Neural crest cell (in vitro differentiated cells): ENCODE measurements at places on chromosomes 7 and 10. TPM values are rescaled to one million over a fixed set of nuclear protein-coding genes. Genes with fewer than 3 reads are reported as not detected.
A peak's percentile ranks its signal among the peaks of the same experiment; 100 is the strongest.

The MOGAT3 gene
- not detected in 2 replicates for total RNA-seq

The NKX1-2 gene
- not detected in 2 replicates for total RNA-seq

The ITIH2 gene
- total RNA-seq, result not detected in 2 replicates

The ABCF2 gene
- total RNA-seq, result 67.0 and 68.2 TPM in 2 replicates

The DENND2A gene
- total RNA-seq, result 29.8 and 33.7 TPM in 2 replicates

The EBLN1 gene
- not detected in 2 replicates for total RNA-seq

The CARD11 gene
- 0.37 and 0.59 TPM in 2 replicates for total RNA-seq

The NCF1 gene
- total RNA-seq, result not detected in 2 replicates

The ANKRD61 gene
- total RNA-seq, result 0.70 and 0.80 TPM in 2 replicates

The AKR1D1 gene
- total RNA-seq, result not detected in 2 replicates

The CRHR2 gene
- total RNA-seq, result 0.18 TPM in 1 of 2 replicates, not detected in the other

- H3K27me3 ChIP-seq, result no peaks in the 10 kb centered on the region
- no peak overlapping the region for H3K27ac ChIP-seq
- H3K4me1 ChIP-seq, result peaks cover 19% of the 10 kb centered on the region
Measured at GRCh38 chr7:54877683-54878082, 118.7 kb upstream of the SEC61G start.

GRCh38 chr7:38883706-38884105 is 25.3 kb downstream of the VPS41 start:
- no peak overlapping the region for H3K27ac ChIP-seq
- no peak for DNase-seq
- H3K27me3 ChIP-seq, result no peaks in the 10 kb centered on the region
- H3K4me1 ChIP-seq, result peaks cover 18% of the 10 kb centered on the region

GRCh38 chr10:116504786-116505185 is 40.9 kb upstream of the PNLIP start:
- no peaks in the 10 kb centered on the region for H3K36me3 ChIP-seq
- H3K4me3 ChIP-seq, result no peak overlapping the region
- DNase-seq, result no peak
- H3K27ac ChIP-seq, result no peak overlapping the region

DNA sequence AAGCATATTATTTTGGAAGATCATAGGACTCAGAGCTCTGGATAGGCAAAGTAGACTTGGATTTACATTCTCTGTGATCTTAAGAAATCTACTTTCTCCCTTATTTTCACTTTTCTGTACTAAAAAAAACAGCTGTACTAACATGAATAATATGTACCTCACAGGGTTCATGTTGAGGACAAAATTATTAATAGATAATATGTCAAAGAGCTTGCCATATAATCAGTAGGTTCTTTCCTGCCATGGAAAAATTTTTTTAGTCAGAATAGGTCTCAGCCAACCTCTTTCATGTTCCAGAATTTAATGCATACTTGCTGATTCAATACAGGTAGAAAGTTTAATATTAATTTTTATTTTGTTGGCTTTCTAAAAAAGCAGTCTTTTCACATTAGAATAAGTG is 780.3 kb upstream of the C7orf33 start:
- no peak for DNase-seq
- H3K27me3 ChIP-seq, result no peaks in the 10 kb centered on the region
- no peak overlapping the region for H3K27ac ChIP-seq
- H3K36me3 ChIP-seq, result peaks cover 4% of the 10 kb centered on the region
- H3K4me3 ChIP-seq, result no peak overlapping the region

DNA sequence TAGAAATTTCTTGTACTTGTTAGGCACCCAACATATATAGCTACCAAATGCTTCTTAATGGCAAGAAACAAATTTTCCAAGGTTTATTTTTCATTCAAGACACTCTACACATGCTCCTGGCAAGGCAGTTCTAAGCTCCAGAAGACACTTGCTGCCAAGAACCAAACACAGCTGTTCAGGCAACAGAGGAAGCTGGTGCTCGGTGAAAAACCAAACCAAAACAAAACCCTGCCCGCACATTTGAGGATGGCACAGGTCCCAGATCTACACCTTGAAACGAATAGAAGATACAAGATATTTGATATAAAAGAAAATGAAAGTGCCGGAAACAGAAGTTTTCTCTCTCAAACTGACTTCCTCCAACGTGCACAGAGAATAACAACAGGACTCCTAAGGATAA is 4.9 kb upstream of the DNTT start:
- H3K4me3 ChIP-seq, result no peak overlapping the region
- no peak for DNase-seq
- H3K4me1 ChIP-seq, result peaks cover 10% of the 10 kb centered on the region
- no peak overlapping the region for H3K27ac ChIP-seq

DNA sequence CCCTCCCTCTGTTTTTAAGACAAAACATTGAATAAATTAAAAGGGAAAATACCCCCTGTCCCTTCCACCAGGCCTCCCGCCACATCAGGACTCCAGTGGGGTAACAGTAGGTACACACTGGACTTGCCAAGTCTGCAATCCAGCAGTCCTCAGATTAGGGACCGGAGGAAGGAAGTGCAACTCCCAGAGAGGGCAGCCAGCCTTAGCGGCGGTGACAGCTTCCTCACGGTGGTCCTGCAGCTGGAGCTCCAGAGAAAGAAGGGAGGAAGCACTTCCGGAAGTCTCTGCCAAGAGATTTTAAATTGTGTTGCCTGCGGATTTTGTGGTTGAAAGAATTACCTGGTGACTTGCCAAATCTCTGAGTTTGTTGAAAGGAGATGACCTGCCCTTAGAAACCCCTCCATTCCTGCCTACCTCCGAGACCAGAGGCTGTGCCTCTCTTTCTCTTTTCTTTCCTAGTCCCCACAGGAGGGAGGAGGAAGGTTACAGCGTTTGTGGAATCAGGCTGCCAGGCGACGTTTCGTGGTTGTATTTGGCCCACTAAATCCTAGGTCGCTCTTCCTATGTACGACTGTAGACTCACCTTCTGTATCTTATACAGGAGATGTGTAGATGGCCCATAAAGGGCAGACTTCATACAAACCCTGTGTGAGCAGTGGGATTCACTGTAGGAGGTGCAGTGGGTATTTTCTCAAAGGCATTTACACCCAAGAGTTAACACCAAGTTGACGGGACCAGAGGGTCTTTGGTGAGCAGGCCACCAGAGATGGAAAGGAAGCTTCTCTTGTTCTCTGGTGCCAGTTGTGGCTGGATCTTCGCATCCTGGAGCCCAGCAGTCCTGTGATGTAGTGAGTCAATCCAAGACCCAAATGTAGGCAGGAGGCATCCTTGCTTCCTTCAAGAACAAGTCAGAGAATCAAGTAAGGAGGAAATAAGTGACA is 77.9 kb downstream of the INSIG1 start:
- DNase-seq, result no peak
- peaks cover 22% of the 10 kb centered on the region for H3K4me1 ChIP-seq
- peaks cover 2% of the 10 kb centered on the region for H3K36me3 ChIP-seq
- H3K4me3 ChIP-seq, result no peak overlapping the region

GRCh38 chr7:40331915-40332314 is 197.1 kb downstream of the SUGCT start:
- no peak for DNase-seq
- peaks cover 13% of the 10 kb centered on the region for H3K4me1 ChIP-seq
- H3K4me3 ChIP-seq, result no peak overlapping the region

GRCh38 chr10:124250506-124250905 is 157.1 kb upstream of the CHST15 start:
- H3K27ac ChIP-seq, result no peak overlapping the region
- no peaks in the 10 kb centered on the region for H3K36me3 ChIP-seq
- no peaks in the 10 kb centered on the region for H3K27me3 ChIP-seq
- no peak overlapping the region for H3K4me3 ChIP-seq

- no peaks in the 10 kb centered on the region for H3K27me3 ChIP-seq
- H3K36me3 ChIP-seq, result peaks cover 6% of the 10 kb centered on the region
- DNase-seq, result no peak
- no peak overlapping the region for H3K27ac ChIP-seq
- peaks cover 3% of the 10 kb centered on the region for H3K4me1 ChIP-seq
Measured at GRCh38 chr7:16609842-16610450, 35.6 kb downstream of the ANKMY2 start.

GRCh38 chr7:549066-549890 is 29.6 kb upstream of the PDGFA start:
- no peaks in the 10 kb centered on the region for H3K36me3 ChIP-seq
- H3K4me3 ChIP-seq, result no peak overlapping the region
- no peak overlapping the region for H3K27ac ChIP-seq
- no peaks in the 10 kb centered on the region for H3K27me3 ChIP-seq

- H3K27ac ChIP-seq, result no peak overlapping the region
- no peak overlapping the region for H3K4me3 ChIP-seq
- no peaks in the 10 kb centered on the region for H3K4me1 ChIP-seq
- DNase-seq, result no peak
Measured at GRCh38 chr10:128837478-128837877, 629.6 kb upstream of the MGMT start.

DNA sequence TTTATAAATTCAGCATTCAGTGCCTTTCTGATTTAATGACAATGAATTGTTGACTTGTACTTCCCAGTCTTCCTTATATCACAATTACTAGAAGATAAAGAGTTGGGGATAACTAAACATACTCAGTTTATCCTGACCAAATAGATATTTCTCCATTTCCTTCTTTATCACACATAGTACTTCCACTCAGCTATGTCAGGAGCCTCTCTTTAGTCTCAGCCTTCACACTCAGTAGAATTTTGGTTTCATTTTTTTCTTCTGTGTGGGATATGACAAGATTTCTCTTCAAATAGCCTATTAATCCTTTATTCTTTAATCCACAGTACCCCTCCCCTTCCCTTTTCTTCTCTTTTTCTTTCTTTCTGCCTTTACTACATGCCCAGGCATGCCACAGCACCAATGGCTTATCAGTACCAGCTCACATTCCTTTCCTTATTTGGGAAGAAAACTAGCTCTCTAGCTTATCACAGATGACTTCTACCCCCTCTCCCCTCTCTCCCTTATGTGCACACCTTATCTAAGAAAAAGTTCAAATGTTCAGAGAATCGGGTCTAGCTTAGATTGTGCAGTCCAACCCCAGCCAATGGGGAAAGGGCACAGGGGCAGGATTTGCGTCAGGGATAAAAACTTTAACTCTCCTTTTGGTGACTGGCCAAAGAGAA is 109.0 kb downstream of the PHF14 start:
- no peak overlapping the region for H3K4me3 ChIP-seq
- H3K27me3 ChIP-seq, result no peaks in the 10 kb centered on the region
- H3K4me1 ChIP-seq, result peaks cover 8% of the 10 kb centered on the region
- no peak for DNase-seq
- H3K36me3 ChIP-seq, result peaks cover 15% of the 10 kb centered on the region

DNA sequence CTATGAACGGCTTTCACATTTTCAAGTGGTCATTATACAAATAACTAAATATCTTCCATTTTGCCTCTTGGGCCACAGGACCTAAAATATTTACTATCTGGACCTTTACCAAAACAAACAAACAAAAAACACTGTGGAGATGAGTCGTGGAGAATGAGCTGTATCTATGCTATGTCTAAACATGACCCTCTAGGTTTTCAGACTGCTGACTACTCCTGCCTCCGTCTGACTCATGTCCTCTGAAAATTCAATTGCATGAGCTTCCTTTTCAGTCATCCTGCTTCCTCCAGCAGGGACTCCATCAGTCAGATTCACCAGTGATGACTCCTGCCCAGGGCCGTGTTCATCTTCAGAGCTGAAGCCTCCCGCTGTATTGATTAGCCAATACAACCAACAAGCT is 96.8 kb downstream of the COL28A1 start:
- H3K4me1 ChIP-seq, result no peaks in the 10 kb centered on the region
- no peaks in the 10 kb centered on the region for H3K27me3 ChIP-seq
- H3K27ac ChIP-seq, result no peak overlapping the region
- no peaks in the 10 kb centered on the region for H3K36me3 ChIP-seq
- no peak overlapping the region for H3K4me3 ChIP-seq

- DNase-seq, result no peak
- H3K27me3 ChIP-seq, result no peaks in the 10 kb centered on the region
- H3K27ac ChIP-seq, result peak overlapping the region; percentile 48
- peaks cover 31% of the 10 kb centered on the region for H3K4me1 ChIP-seq
- no peaks in the 10 kb centered on the region for H3K36me3 ChIP-seq
Measured at GRCh38 chr7:47724335-47724982, 142.5 kb upstream of the TNS3 start.

GRCh38 chr10:10911035-10911434 is 106.6 kb upstream of the CELF2 start:
- peak overlapping the region; percentile 63 for H3K27ac ChIP-seq
- no peaks in the 10 kb centered on the region for H3K36me3 ChIP-seq
- H3K4me1 ChIP-seq, result peaks cover 16% of the 10 kb centered on the region
- no peaks in the 10 kb centered on the region for H3K27me3 ChIP-seq

- no peaks in the 10 kb centered on the region for H3K27me3 ChIP-seq
- DNase-seq, result no peak
- peaks cover 4% of the 10 kb centered on the region for H3K4me1 ChIP-seq
- H3K4me3 ChIP-seq, result no peak overlapping the region
Measured at GRCh38 chr7:37344886-37345579, 103.6 kb downstream of the ELMO1 start.

DNA sequence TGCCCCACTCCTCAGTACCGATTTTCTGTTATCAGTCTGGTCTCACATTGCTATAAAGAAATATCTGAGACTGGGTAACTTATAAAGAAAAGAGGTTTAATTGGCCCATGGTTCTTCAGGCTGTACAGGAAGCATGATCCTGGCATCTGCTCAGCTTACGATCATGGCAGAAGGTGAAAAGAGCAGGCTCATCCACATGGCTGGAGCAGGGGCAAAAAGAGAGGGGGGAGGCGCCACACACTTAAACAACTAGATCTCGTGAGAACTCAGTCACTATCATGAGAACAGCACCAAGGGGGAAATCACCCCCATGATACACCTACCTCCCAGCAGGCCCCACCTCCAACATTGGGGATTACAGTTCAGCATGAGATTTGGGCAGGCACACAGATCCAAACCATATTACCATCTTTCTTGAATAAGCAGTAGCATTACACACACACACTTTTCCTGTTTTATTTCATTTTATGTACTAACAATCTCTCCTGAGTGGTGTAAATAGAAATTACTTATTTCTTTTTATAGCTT is 53.3 kb downstream of the TRIM24 start:
- H3K4me3 ChIP-seq, result no peak overlapping the region
- H3K4me1 ChIP-seq, result peaks cover 13% of the 10 kb centered on the region
- H3K27me3 ChIP-seq, result no peaks in the 10 kb centered on the region
- DNase-seq, result no peak

GRCh38 chr10:29926693-29927048 is 132.7 kb downstream of the JCAD start:
- H3K27ac ChIP-seq, result no peak overlapping the region
- peak; percentile 22 for DNase-seq
- H3K27me3 ChIP-seq, result no peaks in the 10 kb centered on the region

DNA sequence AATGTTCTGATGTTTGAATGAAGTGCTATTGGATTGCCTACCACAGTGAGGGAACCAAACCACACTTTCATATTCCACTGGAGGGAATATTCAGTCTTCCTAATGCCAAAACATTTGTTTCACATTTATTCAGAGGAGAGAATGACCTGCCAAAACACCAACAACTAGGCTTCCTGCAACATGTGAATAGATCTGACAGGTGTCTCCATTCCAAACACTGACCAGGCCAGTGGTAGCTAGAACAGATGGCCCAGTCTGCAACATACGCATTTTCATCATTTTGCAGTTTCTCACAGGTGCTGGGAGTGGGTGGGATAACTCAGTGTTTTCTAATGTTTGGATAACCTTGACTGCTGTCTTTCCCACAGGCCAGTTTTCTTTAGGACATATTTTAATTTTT is 110.0 kb downstream of the RELN start:
- no peak overlapping the region for H3K4me3 ChIP-seq
- DNase-seq, result no peak
- H3K27ac ChIP-seq, result no peak overlapping the region
- H3K4me1 ChIP-seq, result no peaks in the 10 kb centered on the region
- H3K36me3 ChIP-seq, result no peaks in the 10 kb centered on the region
